Stimulated activated CD8-positive, alpha-beta memory T cell treated with anti-CD3 and anti-CD28 coated beads, Interleukin-15, amount 100 ng/mL, for 48 hours (primary cell): ENCODE measurements at places on chromosomes 4 and X.

- no peak for DNase-seq
Measured at GRCh38 chr4:25755911-25756310, 100.3 kb downstream of the SLC34A2 start.

DNA sequence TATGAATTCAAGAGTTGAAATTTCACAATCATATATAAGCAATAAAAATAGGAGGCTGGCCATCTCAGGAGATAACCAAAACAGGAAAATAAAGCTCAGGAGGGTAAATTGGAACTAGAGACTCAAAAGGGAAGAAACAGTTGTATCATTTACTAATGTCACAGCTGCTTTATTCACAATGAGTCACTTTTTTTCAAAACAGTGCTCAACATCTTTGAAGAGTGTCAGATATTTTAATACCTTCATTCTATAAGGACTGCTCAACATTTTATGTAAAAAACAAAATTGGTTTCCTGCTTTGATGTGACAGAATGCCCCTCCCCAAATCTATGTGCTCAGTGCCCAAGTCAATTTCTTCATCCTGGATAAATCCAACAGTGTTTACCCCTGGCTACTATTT, 97.7 kb downstream of the DDX60 start:
- no peak for DNase-seq

- DNase-seq, result no peak
Measured at GRCh38 chr4:183139058-183139750, 40.1 kb downstream of the WWC2 start.

DNA sequence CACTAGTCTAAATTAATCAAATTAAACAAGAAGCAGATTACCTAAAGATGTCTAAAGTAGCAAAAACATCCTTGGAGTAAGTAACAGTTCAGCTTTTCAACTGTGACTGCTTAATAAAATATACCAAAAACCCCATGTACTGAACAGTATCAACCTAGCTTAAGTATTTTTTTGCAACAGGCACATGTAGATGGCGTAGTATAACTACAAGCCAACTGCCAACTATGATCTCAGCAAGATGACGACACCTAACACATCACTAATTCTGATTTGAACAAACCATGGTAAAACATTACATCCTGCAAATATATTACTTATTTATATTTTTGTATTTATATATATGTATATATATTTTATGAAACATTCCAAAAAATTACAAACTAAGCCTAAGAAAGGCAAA, 24.5 kb downstream of the DHX15 start:
- DNase-seq, result no peak

GRCh38 chr4:123838474-123838873, 441.9 kb downstream of the SPRY1 start:
- DNase-seq, result no peak

DNA sequence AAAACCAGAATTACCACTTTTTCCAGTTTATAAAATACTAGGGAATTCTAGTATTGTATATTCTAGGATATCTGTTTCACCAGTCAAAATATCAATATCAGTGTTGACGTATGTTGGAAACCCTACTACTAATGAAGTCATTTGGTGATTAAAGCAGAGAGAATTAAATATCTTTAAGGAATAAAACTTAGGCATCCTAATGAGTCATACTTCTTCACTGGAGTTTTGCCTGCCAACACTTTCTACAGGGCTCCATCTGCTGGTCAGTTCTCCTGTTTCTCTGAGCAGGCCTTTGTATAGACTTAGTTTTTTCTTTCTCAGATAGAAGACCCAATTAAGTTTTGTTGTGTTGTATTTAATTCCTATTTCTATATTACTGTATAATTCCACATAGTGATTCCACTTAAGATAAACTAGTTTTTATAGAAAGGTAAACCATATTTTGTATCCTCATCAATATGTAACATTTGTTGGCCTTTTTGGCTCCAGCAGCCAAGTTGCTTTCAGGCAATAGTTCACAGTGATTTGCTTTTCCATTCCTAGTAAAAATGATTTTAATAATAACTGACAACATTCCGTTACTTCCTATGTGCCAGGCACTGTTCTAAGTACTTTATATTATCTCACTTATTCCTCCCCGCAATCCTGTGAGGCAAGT, 3.5 kb downstream of the AP1AR start:
- no peak for DNase-seq

DNA sequence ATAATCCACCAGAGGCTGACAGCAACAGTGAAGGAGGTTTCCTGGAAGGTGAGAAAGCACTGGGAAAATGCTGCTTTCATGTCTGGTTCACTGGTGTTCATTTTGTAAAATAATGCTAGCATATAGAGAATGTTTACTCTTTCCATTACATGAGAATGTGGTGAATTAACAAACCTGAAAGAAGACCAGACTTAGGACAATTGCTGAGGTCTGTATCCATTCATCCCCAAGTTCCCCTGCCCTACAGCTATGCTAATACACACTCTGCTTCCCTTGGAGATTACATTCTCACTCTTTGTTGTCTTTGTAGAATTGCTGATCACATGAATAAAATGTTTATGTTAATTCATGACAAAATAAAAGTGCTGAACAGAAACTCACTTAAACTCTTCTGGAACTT, 99.5 kb downstream of the ARHGAP6 start:
- no peak for DNase-seq

GRCh38 chrX:96838537-96838936, 45.2 kb upstream of the RPA4 start:
- no peak for DNase-seq

GRCh38 chrX:27807690-27808089, at the start of gene MAGEB10:
Gene MAGEB10 (plus strand): TSS chrX:27807990. CDS start chrX:27821307, 13,317 bp downstream.
- no peak for DNase-seq

DNA sequence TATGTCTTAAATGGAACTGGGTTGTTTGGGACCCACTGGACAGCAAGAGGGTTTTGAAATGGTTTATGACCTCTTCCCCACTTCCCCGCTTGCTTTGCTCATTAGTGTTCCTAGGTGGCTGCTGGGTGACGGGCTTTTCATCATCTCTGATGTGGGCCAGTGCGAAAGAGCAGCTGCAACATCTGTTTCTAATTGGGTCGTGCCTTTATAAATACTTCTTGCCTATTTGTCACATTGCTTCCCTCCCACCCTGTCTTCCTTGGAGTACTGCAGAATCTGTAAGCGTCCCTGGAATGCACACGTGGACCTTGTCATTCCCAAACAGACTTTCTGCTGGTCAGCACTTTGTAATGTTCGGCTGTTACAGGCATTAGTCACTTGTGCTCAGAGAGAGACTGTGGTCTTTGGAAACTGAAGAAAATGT, 35.2 kb downstream of the SEPTIN11 start:
- no peak for DNase-seq

DNA sequence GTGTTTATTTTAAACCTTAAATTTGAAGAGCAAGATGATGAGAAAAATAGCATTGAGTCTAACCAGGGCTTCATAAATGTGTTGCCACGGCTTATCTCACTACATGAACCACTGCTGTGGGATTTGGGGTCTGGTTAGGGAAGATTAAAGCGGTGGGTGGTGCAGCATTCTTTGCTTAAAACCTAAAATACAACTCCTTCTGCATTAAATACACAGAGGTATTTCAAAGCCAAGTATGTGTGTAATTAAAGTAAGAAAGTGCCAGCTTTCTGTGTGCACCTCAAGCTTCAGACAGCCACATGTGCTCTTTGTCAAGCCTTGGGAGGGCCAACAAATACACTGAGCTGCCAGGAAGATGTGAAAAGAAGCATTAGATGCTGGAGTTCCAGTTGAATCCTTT, 128.0 kb downstream of the CPE start:
- no peak for DNase-seq

GRCh38 chrX:43019021-43019420, 241.1 kb upstream of the PPP1R2C start:
- DNase-seq, result no peak
